ENCODE measurements at places on chromosomes 6 and 20. TPM values are rescaled to one million over a fixed set of nuclear protein-coding genes. Genes with fewer than 3 reads are reported as not detected.

KHDRBS2 gene
- total RNA-seq: not detected

BFSP1 gene
- 4.9 TPM for total RNA-seq

HLA-DRA gene
- total RNA-seq: not detected

REM1 gene
- total RNA-seq: not detected

OOEP gene
- total RNA-seq: not detected

DLL1 gene
- total RNA-seq: 0.19 TPM

EMILIN3 gene
- total RNA-seq: 0.54 TPM

PSORS1C2 gene
- not detected for total RNA-seq

C4B gene
- total RNA-seq: 1.2 TPM

GGT7 gene
- 8.1 TPM for total RNA-seq

HM13 gene
- total RNA-seq: 252 TPM

OR2J3 gene
- not detected for total RNA-seq

SLC35D3 gene
- total RNA-seq: 0.09 TPM

SLC25A27 gene
- total RNA-seq: 1.0 TPM

DEFB132 gene
- not detected for total RNA-seq

FLRT3 gene
- total RNA-seq: 1.6 TPM

NHSL1 gene
- 3.9 TPM for total RNA-seq

CNBD2 gene
- 6.8 TPM for total RNA-seq

PLG gene
- total RNA-seq: not detected

LAMA5 gene
- 352 TPM for total RNA-seq

SLC22A7 gene
- total RNA-seq: not detected

DYNLT2 gene
- total RNA-seq: 0.63 TPM

GINM1 gene
- total RNA-seq: 26.7 TPM

SMLR1 gene
- total RNA-seq: not detected

HLA-DQB1 gene
- total RNA-seq: not detected

KHDC1L gene
- 0.20 TPM for total RNA-seq

IPCEF1 gene
- total RNA-seq: 0.03 TPM

L3MBTL1 gene
- 0.58 TPM for total RNA-seq

NNAT gene
- not detected for total RNA-seq

RIMS4 gene
- 1.9 TPM for total RNA-seq

DAAM2 gene
- 0.02 TPM for total RNA-seq

CRNKL1 gene
- total RNA-seq: 25.5 TPM

ELOVL4 gene
- 1.8 TPM for total RNA-seq

OR2H1 gene
- total RNA-seq: not detected

CST11 gene
- total RNA-seq: not detected

KCNK16 gene
- total RNA-seq: not detected

SRMS gene
- total RNA-seq: not detected

ANKRD6 gene
- total RNA-seq: 2.9 TPM

SGK2 gene
- total RNA-seq: 7.2 TPM

GUCA1A gene
- not detected for total RNA-seq

MAK gene
- 0.13 TPM for total RNA-seq

MPIG6B gene
- not detected for total RNA-seq

TRIM15 gene
- 0.04 TPM for total RNA-seq

C2 gene
- 0.31 TPM for total RNA-seq

ARFGAP1 gene
- total RNA-seq: 94.4 TPM

CD93 gene
- total RNA-seq: not detected

CALHM4 gene
- not detected for total RNA-seq

ACTL10 gene
- 0.05 TPM for total RNA-seq

GRIK2 gene
- total RNA-seq: 0.32 TPM

LPIN3 gene
- 9.5 TPM for total RNA-seq

SLC12A5 gene
- 17.7 TPM for total RNA-seq

OVOL2 gene
- total RNA-seq: 0.20 TPM

NFATC2 gene
- total RNA-seq: 11.7 TPM

GTF3C6 gene
- total RNA-seq: 81.5 TPM

PROCR gene
- 125 TPM for total RNA-seq
